ENCODE measurements at places on chromosomes 16 and 17.

- DNase-seq: no peak
Observed at GRCh38 chr17:57810721-57811637, 38.9 kb downstream of the MRPS23 start.

DNA sequence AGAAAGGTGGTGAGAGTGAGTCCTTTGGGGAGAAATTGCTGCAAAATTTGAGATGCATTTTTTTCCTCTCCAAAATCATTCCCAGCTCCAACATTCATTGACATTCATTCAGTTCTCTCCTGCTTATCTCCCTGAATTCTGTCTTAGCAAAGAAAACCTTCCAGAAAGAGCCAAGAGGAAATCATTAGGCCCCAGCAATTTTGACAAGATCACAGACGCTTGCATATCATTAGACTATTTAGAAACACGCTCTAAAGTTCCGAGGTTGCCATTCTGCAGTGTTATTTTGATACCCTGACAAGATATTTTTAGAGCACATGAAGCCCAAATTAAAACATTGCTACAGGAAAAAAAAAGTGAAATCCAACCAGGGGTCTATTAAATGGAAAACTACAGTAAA is 9.6 kb upstream of the CHCT1 start:
- DNase-seq: no peak

GRCh38 chr16:28883221-28883996 is 5.1 kb downstream of the ATP2A1 start:
- DNase-seq: no peak

DNA sequence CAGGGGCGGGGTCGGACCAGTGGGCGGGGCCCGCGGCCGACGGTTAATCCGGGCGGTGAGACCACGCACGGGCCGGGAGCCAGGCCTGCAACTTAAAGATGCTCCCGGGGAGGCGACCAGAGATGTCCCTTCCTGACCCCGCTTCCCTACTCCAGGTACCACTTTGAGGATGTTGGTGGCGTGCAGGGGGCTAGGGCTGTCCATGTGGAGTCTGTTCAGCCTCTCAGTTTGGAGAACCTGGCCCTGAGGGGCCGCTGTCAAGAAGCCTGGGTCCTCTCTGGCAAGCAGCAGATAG is 580 bp downstream of the RANGRF start:
- DNase-seq: no peak

DNA sequence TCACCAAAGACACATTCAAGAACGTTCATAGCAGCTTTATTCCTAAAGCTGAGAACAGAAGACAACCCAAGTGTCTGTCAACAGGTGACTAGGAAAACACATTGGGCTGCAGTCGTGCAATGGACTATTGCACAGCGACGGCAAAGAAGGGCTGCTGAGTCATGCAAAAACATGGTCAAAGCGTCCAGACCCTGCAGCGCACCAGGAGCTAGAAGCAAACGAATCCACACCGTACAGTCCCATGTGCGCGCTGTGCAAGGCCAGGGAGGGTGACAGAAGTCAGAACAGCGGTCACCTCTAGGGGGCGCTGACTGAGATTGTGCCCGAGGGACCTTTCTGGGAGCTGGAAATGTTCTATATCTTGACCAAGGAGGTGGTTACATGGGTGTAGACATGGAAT is 266.4 kb downstream of the MAF start:
- peak; percentile 33 for DNase-seq

DNA sequence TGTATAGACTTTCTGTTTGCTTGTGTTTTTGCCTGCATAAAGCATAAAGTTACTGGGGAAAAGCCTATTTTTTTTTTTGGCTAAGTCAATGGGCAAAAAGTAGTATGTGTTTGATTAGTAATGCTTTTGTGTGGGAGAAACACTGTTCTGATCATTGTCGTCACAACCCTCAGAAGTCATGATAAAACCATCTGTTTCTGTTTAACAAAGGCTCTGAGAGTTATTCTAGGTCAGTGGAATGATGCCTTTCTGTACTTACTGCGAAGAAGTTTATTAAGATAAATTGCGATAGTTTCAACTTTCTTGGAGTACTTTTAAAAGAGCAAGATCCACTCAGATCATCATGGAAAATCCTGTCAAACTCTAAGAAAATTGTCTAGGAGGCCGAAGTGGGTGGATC is 80.9 kb downstream of the PRKCA start:
- DNase-seq: no peak

GRCh38 chr16:67571464-67571863 is 9.1 kb downstream of the CTCF start:
- DNase-seq: no peak

- no peak for DNase-seq
Observed at GRCh38 chr17:55760643-55761355, 9.9 kb downstream of the PCTP start.

DNA sequence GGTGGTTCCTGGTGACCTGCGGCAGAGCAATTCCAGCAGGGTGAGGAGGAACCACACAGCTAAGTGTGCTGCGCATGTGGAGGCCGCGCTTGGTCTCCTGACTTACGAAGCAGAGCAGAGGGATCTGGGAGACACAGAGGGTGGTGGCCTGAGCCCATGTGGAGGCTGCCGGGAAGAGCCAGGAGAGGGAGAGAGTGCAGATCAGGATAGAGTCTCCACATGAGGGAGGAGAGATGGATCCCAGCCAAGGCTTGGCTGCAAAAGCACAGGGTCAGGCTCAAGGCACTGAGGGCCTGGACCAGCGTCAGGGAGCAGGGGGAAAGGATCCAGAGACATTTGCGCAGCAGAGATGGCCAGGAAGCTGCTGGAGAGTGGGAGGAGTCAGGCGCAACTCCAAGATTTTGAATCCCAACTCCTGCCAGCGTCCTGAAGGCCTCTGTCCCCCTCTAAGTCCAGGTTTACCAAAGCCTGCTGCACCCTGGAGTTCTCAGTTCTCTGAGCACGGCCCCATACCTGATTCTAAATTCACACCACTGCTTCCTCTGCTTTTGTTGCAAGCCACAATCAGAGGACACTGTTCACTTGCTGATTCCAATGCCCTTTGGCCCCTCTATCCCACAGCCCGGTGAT is 11.3 kb upstream of the MLLT6 start:
- DNase-seq: no peak

DNA sequence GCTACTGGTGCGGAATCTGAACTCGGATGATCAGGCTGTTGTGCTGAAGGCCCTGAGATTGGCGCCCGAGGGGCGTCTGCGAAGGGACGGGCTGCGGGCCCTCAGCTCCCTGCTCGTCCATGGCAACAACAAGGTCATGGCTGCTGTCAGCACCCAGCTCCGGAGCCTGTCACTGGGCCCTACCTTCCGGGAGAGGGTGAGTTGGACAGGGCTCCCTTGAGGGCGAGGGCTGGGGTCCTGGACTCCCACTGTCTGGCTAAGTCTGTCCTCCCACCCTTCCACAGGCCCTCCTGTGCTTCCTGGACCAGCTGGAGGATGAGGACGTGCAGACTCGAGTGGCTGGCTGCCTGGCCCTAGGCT is 16.7 kb upstream of the CTCF start:
- no peak for DNase-seq

DNA sequence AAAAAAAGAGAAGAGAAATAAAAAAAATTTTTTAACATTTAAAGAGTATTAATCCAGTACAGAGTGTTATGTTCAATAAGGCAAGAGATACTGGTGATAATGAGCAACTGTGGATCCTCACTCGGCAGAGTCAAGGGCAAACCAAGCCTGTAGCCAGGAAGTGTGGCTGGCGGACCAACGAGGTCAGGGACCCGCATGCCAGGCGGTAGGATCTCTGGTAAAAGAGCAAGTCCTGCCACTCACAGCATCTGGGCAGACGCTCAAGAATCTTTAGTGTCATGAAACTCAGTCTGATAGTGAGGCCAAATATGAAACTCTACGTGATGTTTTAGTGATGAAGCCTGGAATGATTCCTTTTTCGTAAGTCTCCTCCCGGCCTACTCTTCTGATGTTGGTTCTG is 8.3 kb upstream of the GEMIN4 start:
- no peak for DNase-seq

GRCh38 chr17:79809530-79810129 is 12.8 kb upstream of the CBX8 start:
- DNase-seq: no peak

GRCh38 chr17:80673152-80673920 is 128.7 kb downstream of the RPTOR start:
- DNase-seq: peak; percentile 21
